CD4-positive, alpha-beta T cell (primary cell): ENCODE measurements at places on chromosomes 6 and 20. TPM values are rescaled to one million over a fixed set of nuclear protein-coding genes. Genes with fewer than 3 reads are reported as not detected.

Gene SKIC2
- 141 TPM for total RNA-seq

Gene PSORS1C2
- not detected for total RNA-seq

Gene ATAT1
- total RNA-seq: 5.2 TPM

Gene COL11A2
- total RNA-seq: 3.0 TPM

Gene CST1
- total RNA-seq: not detected

Gene SFT2D1
- 12.5 TPM for total RNA-seq

Gene HLA-DPB1
- 29.0 TPM for total RNA-seq

Gene TFAP2A
- 0.16 TPM for total RNA-seq

Gene LTB
- 244 TPM for total RNA-seq

Gene ZNF217
- 87.4 TPM for total RNA-seq

Gene GJA10
- total RNA-seq: not detected

Gene ME1
- total RNA-seq: not detected

Gene ULBP2
- total RNA-seq: 1.9 TPM

Gene FAM209B
- 3.9 TPM for total RNA-seq

Gene EFCAB8
- total RNA-seq: 0.81 TPM

Gene MYL9
- not detected for total RNA-seq

Gene TPD52L1
- not detected for total RNA-seq

Gene POM121L2
- not detected for total RNA-seq
